ENCODE measurements at places on chromosomes 5 and 9.

GRCh38 chr5:6166698-6167394 lies 211.5 kb downstream of the MED10 start:
- H3K4me3 ChIP-seq, result no peak overlapping the region
- H3K36me3 ChIP-seq, result no peaks in the 10 kb centered on the region
- H3K4me1 ChIP-seq, result peaks cover 11% of the 10 kb centered on the region

- H3K36me3 ChIP-seq, result no peaks in the 10 kb centered on the region
- H3K27ac ChIP-seq, result no peak overlapping the region
- no peaks in the 10 kb centered on the region for H3K27me3 ChIP-seq
- peak; percentile 49 for DNase-seq
Observed at GRCh38 chr5:173452119-173452905, 124.1 kb upstream of the STC2 start.

GRCh38 chr9:114431003-114431402 lies 43.2 kb upstream of the AKNA start:
- H3K4me1 ChIP-seq, result peaks cover 21% of the 10 kb centered on the region
- no peaks in the 10 kb centered on the region for H3K36me3 ChIP-seq
- no peak overlapping the region for H3K4me3 ChIP-seq
- H3K27me3 ChIP-seq, result no peaks in the 10 kb centered on the region
- no peak for DNase-seq

DNA sequence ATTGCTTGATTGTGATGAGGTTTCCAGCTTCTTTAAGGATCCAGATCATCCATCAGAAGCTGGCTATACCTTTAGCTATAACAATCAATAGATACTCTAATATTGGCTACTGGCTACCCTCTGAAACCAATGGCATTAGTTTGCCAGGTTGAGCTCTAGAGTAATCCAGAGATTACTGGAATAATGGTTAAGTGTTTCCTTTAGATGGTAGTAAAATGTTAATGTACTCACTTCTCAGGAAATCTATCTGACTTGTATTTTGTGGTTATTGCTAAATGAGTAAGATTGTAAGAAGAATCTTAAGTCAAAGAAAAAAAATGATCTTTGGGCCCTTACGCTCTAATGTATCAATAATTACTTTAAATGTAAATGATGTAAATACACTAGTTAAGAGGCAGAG lies 57.6 kb upstream of the OTP start:
- H3K4me3 ChIP-seq, result no peak overlapping the region
- H3K27me3 ChIP-seq, result no peaks in the 10 kb centered on the region
- DNase-seq, result no peak
- no peaks in the 10 kb centered on the region for H3K36me3 ChIP-seq
- no peak overlapping the region for H3K27ac ChIP-seq

DNA sequence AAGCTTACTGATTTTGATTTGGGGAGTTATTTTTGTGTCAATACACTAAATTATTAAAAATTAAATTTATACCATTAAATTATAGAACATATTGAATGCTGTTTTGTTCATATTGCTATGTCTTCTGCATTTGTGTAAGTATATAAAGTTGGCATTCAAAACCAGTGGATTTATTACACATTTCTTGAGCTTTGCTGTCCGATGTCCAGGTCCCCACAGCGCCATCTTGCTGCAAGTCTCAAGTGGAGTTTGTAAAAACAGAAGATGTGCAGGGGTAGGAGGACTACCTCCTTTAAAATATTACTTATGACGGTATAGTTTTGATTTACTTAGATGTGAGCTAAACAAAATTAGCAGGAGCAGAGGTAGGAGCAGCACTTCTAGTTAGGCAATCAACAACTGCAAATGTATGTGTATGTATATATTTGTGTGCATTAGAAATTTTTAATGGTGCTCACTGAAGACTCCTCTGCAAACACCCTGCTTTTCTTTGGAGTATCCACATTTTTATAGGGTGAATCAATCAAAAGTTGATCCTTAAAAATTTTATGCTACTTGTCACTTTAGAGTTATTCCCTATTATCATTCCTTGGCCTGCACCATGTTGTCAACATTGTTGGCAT lies 37.4 kb downstream of the CPEB4 start:
- H3K36me3 ChIP-seq, result peaks cover 6% of the 10 kb centered on the region
- H3K27ac ChIP-seq, result no peak overlapping the region
- no peak for DNase-seq
- H3K4me3 ChIP-seq, result no peak overlapping the region

GRCh38 chr9:18605766-18606180 lies 131.8 kb downstream of the ADAMTSL1 start:
- no peak for DNase-seq
- H3K36me3 ChIP-seq, result no peaks in the 10 kb centered on the region
- H3K4me3 ChIP-seq, result no peak overlapping the region
- H3K27ac ChIP-seq, result no peak overlapping the region
- H3K27me3 ChIP-seq, result peaks cover 3% of the 10 kb centered on the region

- no peaks in the 10 kb centered on the region for H3K36me3 ChIP-seq
- H3K4me3 ChIP-seq, result no peak overlapping the region
- peaks cover 38% of the 10 kb centered on the region for H3K4me1 ChIP-seq
- DNase-seq, result no peak
- no peaks in the 10 kb centered on the region for H3K27me3 ChIP-seq
Observed at GRCh38 chr5:142275496-142275895, 49.3 kb downstream of the SPRY4 start.

DNA sequence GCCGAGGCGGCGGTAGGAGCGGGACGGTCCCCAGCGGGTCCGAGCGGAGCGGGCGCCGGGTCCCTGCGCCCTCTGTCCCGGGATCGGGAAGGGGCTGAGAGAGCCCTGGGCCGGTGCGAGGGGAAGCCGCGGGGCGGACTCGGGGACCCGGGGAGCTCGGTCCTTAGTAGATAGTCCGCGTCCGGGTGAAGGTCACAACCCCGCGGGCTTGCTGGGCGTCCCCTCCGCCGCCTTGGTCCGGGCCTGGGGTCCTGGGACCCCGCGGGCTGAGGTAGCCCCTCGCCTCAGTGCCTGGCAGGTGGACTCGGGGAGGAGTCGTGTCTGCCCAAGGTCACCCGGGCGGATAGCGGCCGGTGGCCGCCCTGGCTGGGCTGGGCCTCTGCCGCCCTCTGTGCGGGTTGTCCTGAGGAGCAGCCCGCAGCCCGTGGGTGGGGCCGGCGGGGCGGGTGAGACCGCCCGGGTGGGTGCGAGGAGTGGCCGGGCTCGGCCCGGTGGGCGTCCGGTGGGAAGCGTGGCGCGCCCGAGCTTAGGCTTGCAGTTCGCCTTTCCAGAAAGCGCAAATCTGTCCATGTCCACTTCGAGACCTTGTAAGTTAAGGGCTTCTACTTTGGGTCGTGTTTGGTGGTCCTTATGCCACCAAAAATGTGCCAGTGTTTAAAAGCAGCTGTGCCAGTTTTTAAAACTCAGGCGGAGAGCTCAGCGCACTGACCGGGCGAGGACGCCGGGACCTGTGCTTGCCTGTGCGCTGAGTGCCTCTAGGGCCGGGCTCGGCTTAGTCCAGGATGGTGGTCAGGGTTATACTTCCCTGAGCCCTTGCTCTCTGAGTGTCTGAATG lies 554 bp downstream of the SDHA start:
- H3K4me3 ChIP-seq, result peak overlapping the region; percentile 81
- H3K27ac ChIP-seq, result peak overlapping the region; percentile 81
- peaks cover 31% of the 10 kb centered on the region for H3K4me1 ChIP-seq
- no peaks in the 10 kb centered on the region for H3K27me3 ChIP-seq
- peak; percentile 24 for DNase-seq

DNA sequence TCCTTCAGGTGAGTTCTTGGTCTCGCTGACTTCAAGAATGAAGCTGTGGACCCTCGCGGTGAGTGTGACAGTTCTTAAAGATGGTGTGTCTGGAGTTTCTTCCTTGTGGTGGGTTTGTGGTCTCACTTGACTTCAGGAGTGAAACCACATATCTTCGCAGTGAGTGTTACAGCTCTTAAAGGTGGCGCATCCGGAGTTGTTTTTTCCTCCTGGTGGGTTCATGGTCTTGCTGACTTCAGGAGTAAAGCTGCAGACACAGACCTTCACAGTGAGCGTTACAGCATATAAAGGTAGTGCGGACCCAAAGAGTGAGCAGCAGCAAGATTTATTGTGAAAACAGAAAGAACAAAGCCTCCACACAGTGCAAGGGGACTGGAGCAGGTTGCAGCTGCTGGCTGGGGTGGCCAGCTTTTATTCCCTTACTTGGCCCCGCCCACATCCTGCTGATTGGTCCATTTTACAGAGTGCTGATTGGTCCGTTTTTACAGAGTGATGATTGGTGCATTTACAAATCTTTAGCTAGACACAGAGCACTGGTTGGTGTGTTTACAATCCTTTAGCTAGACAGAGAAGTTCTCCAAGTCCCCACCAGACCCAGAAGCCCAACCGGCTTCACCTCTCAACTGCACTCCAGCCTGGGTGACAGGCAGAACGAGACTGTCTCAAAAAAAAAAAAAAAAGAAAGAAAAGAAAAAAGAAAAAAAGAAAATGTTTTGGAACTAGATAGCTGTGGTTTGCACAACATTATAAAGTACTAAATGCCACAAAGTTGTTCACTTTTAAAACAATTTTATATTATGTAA lies 9.1 kb upstream of the ERMP1 start:
- H3K36me3 ChIP-seq, result no peaks in the 10 kb centered on the region
- H3K4me1 ChIP-seq, result peaks cover 64% of the 10 kb centered on the region
- DNase-seq, result no peak
- no peaks in the 10 kb centered on the region for H3K27me3 ChIP-seq
- no peak overlapping the region for H3K27ac ChIP-seq

- H3K27ac ChIP-seq, result no peak overlapping the region
- no peaks in the 10 kb centered on the region for H3K27me3 ChIP-seq
- H3K4me3 ChIP-seq, result no peak overlapping the region
- no peaks in the 10 kb centered on the region for H3K36me3 ChIP-seq
- peaks cover 25% of the 10 kb centered on the region for H3K4me1 ChIP-seq
Observed at GRCh38 chr9:7370988-7371387, 428.6 kb downstream of the DMAC1 start.

- DNase-seq, result no peak
- no peak overlapping the region for H3K4me3 ChIP-seq
- H3K27me3 ChIP-seq, result no peaks in the 10 kb centered on the region
- H3K27ac ChIP-seq, result no peak overlapping the region
Observed at GRCh38 chr5:167664222-167664804, 627.1 kb upstream of the WWC1 start.

- no peak for DNase-seq
- H3K4me1 ChIP-seq, result no peaks in the 10 kb centered on the region
- H3K36me3 ChIP-seq, result no peaks in the 10 kb centered on the region
- H3K4me3 ChIP-seq, result no peak overlapping the region
- H3K27me3 ChIP-seq, result no peaks in the 10 kb centered on the region
- no peak overlapping the region for H3K27ac ChIP-seq
Observed at GRCh38 chr9:98551511-98552286, 157.0 kb downstream of the GABBR2 start.

DNA sequence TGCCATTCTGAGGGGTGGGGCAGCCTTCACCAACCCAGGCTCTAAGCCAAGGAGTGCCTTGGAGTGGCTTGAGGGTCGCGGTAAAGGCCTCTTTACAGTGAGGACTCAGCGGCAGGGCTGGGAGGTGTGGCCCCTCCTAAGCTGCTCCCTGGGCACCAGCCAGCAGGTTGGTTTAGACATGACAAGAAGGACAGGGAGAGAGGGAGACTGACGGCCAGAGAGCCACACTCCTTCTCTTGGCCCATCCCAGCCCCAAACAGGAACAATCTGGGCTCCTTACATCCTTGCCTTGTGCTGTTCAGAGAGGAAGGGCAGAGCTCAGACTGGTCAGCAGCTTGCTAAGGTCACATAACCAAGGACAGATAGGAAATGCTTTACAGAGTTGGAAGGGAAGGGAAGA lies 94.5 kb downstream of the LMX1B start:
- no peak overlapping the region for H3K4me3 ChIP-seq
- H3K27ac ChIP-seq, result no peak overlapping the region
- H3K36me3 ChIP-seq, result no peaks in the 10 kb centered on the region

GRCh38 chr5:59873113-59873512 lies 20.4 kb downstream of the PDE4D start:
- no peaks in the 10 kb centered on the region for H3K27me3 ChIP-seq
- H3K36me3 ChIP-seq, result no peaks in the 10 kb centered on the region
- no peak overlapping the region for H3K27ac ChIP-seq
- H3K4me1 ChIP-seq, result no peaks in the 10 kb centered on the region
- DNase-seq, result no peak
- no peak overlapping the region for H3K4me3 ChIP-seq

GRCh38 chr9:97984188-97985057 lies 1.3 kb downstream of the ANP32B start:
- H3K27ac ChIP-seq, result peak overlapping the region; percentile 95
- peak; percentile 26 for DNase-seq
- H3K27me3 ChIP-seq, result no peaks in the 10 kb centered on the region
- H3K4me1 ChIP-seq, result peaks cover 67% of the 10 kb centered on the region
- H3K36me3 ChIP-seq, result no peaks in the 10 kb centered on the region

DNA sequence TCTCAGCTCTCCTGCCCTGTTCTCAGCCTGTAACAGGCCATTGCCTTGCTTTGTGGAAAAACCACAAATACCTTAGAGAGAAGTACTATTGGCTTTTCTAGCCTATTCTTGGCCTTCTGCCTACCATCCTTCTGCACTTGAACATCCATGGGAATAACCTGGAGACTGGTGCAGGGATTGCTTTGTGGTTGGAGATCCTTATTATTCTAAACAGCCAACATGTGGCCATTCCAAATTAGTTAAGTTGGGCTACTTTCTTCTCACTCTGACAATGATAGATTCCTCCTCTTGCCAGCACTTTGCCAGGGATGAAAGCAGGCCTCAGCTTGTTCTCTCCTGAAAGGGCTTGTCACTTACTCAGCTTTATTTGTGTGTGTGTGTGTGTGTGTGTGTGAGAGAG lies 240.4 kb downstream of the GLIS3 start:
- no peak overlapping the region for H3K27ac ChIP-seq
- no peaks in the 10 kb centered on the region for H3K36me3 ChIP-seq
- no peaks in the 10 kb centered on the region for H3K27me3 ChIP-seq
- no peak overlapping the region for H3K4me3 ChIP-seq

GRCh38 chr5:82704381-82704780 lies 372.8 kb downstream of the TMEM167A start:
- no peak overlapping the region for H3K4me3 ChIP-seq
- no peaks in the 10 kb centered on the region for H3K36me3 ChIP-seq
- no peak overlapping the region for H3K27ac ChIP-seq
- peaks cover 14% of the 10 kb centered on the region for H3K4me1 ChIP-seq
- H3K27me3 ChIP-seq, result no peaks in the 10 kb centered on the region
- no peak for DNase-seq

- H3K36me3 ChIP-seq, result no peaks in the 10 kb centered on the region
- H3K4me1 ChIP-seq, result no peaks in the 10 kb centered on the region
- no peak for DNase-seq
- no peak overlapping the region for H3K4me3 ChIP-seq
- H3K27me3 ChIP-seq, result no peaks in the 10 kb centered on the region
- no peak overlapping the region for H3K27ac ChIP-seq
Observed at GRCh38 chr5:85132269-85132668, 747.6 kb upstream of the EDIL3 start.

- no peaks in the 10 kb centered on the region for H3K36me3 ChIP-seq
- peaks cover 17% of the 10 kb centered on the region for H3K4me1 ChIP-seq
- H3K27ac ChIP-seq, result no peak overlapping the region
- no peak for DNase-seq
Observed at GRCh38 chr5:163498886-163499285, 6.5 kb upstream of the MAT2B start.

DNA sequence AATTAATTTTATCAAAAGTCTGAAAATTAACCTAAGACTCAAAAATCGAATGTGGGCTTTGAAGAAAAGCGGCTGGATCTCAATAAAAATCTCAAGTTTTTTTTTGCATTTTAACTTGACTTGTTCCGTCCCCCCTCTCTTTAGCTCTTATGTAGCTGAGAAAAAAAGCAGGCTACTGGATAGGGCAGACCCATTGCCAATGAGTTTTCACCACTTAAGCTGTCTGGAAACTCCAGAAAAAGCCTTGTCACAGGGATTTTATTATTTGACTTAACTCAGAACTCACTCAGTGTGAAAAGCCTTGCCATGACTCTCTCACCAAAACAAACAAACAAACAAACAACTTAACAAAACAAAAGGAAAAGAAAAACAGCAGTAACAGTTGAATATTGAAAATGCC lies 247.4 kb downstream of the CDH9 start:
- no peaks in the 10 kb centered on the region for H3K27me3 ChIP-seq
- H3K27ac ChIP-seq, result no peak overlapping the region
- H3K4me1 ChIP-seq, result no peaks in the 10 kb centered on the region
- H3K36me3 ChIP-seq, result no peaks in the 10 kb centered on the region
